ENCODE measurements at places on chromosomes 1 and 21.
A peak's percentile ranks its signal among the peaks of the same experiment; 100 is the strongest.

DNA sequence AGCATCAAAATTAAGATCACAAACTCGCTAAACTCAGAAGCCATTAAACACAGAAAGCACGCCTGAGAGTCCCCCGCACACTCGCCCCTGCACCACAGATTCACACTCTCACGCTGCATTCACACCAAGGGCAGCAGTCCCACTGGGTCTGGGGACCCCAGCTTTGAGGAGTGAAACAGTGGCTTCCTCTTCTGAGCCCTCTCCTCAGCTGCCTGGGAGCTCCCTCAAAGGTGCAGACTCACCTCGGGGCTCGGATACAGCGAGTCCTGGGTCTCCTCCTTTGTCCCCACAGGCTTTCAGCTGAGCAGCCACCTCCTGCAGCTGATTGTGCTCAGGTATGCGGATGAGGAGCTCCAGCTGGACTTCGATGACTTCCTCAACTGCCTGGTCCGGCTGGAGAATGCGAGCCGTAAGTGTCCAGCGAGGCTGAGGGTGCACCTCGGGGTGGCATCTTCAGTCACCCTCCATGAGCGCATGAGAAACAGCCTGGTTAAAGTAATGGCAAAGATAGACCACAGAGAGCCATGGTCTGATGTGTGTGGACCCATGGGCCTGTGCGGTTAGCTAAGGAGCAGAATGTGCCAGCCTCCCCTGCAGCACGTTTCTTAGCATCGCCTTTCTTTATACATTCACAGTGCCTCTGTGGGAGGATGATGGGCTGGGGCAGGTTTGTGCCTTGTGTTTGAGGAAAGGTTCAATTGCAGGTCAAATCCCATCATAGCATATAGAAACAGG lies 47.9 kb downstream of the CAPN9 start:
- DNase-seq: no peak

GRCh38 chr21:38699048-38699447 lies 106.7 kb upstream of the ETS2 start:
- DNase-seq: no peak

GRCh38 chr1:12369258-12369657 lies 139.4 kb downstream of the VPS13D start:
- peak; percentile 92 for DNase-seq

- DNase-seq: no peak
Measured at GRCh38 chr1:214966346-214966745, 116.2 kb upstream of the KCNK2 start.

- DNase-seq: peak; percentile 92
Measured at GRCh38 chr1:20124456-20125057, 5.2 kb upstream of the PLA2G2D start.
